ENCODE measurements at places on chromosomes 7 and 10.

DNA sequence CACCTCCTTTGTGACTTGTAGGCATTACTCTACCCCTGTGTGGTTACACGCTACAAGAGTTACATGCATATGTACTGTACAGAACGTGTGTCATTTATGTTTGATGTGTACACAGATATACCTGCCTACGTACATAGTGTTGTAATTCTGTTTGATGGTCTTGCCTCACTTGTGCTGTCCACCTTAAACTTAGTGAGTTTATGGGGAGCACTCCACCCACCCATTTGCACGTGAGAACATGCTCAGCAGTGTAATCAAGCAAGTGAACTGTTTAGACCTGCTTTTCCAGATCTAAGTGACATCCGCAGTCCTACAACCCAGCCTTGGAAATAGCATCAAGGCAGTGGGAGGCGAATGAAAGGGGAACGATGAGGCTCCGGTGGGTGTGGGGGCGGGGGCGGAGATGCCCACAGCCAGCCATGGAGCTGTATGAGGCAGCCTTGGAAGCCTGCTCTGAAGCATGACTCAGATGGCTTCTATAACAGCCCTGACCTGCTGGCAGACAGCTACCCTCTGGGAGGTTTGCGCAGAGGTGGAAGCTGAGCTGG lies 52.1 kb downstream of the SUFU start:
- no peak for DNase-seq

GRCh38 chr7:96667026-96667425 lies 42.6 kb downstream of the SEM1 start:
- DNase-seq: no peak

GRCh38 chr7:31059551-31059950 lies 7.4 kb downstream of the ADCYAP1R1 start:
- no peak for DNase-seq

- DNase-seq: no peak
These were observed 73.8 kb upstream of the EFCAB10 start for GRCh38 chr7:105655067-105655466.

DNA sequence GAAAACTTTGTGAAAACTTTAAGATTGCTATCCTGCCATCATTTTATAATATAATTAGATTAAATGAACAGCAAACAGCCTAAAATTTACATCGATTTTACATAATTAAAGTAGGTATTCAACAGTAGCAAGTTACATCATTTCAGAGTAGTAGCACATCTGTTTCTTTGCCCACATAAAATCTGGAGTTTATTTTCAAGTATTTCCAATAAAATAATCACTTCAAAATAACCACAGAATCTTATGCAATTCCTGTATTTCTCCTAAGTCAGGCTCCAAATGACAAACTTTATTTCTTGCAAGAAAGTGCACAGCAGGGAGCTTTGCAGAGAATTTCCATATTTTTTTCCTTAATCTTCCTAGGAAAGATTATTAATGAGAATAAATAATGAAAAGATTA lies 82.6 kb downstream of the CUBN start:
- no peak for DNase-seq

GRCh38 chr7:94392393-94392786 lies 2.3 kb upstream of the COL1A2 start:
- no peak for DNase-seq

GRCh38 chr7:100604976-100605911 lies 3.1 kb downstream of the PCOLCE start:
- DNase-seq: peak; percentile 17

- DNase-seq: no peak
These were observed 53.6 kb upstream of the AGR3 start for GRCh38 chr7:16935341-16935735.

DNA sequence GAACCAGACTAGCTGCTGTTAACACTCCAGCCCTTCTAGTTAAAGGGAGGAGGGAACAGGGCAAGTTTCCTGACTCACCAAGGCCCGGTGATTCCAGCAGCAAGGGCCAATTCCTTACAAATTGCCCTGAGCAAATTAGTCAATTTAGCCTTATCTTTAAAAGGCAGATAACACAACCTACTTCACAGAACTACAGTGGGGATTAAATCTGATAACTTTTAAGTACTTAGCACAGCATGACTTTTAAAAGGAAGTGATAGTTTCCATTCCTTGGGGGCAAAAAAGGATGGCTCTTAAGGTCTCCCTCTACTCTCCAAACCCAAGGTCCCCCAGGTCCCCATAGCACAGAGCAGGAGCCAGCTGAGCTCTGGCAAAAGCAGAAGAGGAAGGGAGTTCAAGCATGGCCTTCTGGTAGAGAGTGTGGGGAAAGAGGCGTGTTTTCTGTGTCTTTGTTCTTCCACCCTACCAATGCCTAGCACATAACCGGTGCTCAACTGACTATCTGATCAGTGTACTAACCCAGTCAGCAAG lies 4.0 kb downstream of the CDCA7L start:
- DNase-seq: no peak

- no peak for DNase-seq
These were observed 172.5 kb upstream of the INSYN2A start for GRCh38 chr10:127368929-127369328.

DNA sequence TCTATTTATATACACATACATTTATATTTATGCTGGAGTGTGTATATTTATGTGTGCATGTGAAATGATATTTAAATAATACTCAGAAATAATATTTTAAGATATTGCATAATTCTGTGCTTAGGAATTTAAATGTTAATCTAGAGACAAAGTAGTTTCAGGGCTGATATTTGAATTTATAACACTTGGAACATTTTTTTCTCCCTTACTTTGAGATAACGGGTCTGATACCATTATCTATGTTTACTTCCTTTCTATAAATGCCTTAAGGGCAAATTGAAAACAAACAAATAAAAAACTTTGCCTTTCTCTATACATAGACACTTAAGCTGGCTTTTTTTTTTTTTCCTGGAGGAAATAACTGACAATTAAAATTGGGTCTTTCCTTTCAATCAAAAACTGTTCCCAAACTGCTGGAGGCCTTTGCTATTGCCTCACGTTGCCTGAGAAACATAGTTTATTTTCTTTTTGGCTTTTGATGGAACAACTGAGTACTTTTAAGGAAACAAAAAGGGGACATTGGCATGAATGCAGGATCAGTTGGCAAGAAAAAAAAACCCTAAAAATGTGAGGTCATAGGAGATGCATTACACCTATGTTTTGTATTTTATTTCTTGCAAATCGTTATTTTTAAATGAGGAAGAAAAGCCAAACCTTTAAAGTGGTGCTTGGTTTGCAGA lies 98.7 kb downstream of the ITGA8 start:
- no peak for DNase-seq

DNA sequence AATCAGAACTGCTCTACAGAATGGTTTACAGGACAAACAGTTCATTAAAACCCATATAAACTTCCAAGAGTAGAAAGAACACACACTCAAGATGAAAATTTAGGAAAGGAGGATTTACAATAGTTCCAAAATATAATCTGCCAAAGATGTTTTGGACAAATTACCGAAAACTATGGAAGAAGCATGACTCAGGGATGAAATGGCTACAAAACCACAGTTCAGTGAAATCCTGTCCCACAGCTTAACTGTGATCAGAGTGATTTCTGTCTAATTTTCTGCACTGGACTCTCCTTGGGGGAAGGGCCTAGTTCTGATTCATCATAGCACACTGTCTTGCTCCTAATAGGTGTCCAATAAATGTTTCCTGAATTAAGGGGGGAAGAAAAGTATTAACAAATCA lies 82.2 kb downstream of the HIPK2 start:
- no peak for DNase-seq

- no peak for DNase-seq
These were observed 639.0 kb downstream of the REEP3 start for GRCh38 chr10:64159910-64160872.

DNA sequence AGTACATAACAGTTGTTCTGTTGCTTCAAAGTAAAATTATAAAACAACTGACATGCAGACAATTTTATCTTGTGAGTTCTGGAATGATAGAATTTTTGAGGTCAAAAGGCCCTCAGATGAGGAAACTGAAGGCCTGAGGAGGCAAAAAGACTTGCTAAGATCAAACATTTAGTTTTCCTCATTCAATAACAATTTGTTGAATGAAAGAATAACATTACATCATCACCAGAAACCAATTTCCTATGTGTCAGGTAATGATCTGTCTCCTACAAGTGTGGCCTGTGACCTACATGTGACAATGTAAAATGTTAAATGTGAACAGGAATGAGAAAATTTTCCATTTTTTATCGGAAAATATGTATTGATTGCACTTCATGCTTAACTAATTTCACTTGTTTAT lies 16.6 kb upstream of the ASB4 start:
- DNase-seq: no peak

- DNase-seq: no peak
These were observed 165.3 kb downstream of the WNT2 start for GRCh38 chr7:117157241-117158209.

- no peak for DNase-seq
These were observed 132.8 kb downstream of the CFTR start for GRCh38 chr7:117612637-117613036.

DNA sequence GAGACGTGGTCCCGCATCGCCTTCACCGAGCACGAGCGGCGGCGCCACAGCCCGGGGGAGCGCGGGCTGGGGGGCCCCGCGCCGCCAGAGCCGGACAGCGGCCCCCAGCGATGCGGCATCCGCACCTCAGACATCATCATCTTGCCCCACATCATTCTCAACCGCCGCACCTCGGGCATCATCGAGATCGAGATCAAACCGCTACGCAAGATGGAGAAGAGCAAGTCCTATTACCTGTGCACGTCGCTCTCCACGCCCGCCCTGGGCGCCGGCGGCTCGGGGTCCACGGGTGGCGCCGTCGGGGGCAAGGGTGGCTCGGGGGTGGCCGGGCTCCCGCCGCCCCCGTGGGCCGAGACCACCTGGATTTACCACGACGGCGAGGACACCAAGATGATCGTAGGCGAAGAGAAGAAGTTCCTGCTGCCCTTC lies 737 bp downstream of the CNNM2 start:
- DNase-seq: peak; percentile 31

DNA sequence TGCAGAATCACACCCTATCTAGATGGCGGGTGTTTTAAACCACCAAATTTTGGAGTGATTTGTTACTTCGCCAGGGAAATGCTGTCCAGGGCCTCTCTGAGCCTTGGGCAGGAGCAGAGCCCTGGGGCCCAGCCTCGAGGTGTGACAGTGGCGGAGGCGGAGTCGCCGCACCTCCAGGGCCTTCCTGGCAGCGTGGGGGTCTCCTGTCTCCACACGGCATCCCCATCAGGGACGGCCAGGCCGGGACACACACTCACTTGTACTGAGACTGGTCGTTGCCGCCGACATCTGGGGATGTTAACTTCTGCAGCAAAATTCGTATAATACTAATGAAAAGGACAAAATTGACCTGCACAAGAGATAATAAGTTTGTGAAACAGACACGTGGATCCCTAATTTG lies 110.7 kb downstream of the VIPR2 start:
- DNase-seq: no peak

GRCh38 chr7:116166156-116166555 lies 44.2 kb upstream of the TES start:
- no peak for DNase-seq

DNA sequence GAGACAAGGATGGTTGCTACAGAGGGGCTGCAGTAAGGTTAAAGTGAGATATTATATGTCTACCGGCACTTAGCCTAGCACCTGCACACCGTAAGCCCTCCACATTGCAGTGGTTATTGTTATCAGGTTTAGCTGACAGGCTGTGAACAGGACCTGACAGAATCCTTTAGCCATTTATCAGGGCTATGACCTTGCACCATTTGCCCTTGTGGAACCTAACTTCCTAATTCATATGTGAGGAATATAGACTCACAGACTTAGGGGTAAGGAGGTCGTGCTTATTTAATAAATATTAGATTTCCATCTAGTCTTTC lies 10.1 kb downstream of the NCOA4 start:
- no peak for DNase-seq

DNA sequence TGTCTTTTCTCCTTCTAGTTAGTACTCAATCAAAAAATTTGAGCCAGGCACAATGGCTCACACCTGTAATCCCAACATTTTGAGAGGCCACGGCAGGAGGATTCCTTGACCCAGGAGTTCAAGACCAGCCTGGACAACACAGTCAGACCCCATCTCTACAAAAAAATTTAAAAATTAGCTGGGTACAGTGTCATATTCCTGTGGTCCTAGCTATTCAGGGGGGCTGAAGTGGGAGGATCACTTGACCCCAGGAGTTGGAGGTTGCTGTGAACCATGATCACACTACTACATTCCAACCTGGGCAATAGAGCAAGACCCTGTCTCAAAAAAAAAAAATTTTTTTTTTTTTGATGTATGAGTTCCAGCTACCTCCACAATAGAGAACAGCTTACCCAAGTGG lies 57.8 kb downstream of the SKIDA1 start:
- no peak for DNase-seq

DNA sequence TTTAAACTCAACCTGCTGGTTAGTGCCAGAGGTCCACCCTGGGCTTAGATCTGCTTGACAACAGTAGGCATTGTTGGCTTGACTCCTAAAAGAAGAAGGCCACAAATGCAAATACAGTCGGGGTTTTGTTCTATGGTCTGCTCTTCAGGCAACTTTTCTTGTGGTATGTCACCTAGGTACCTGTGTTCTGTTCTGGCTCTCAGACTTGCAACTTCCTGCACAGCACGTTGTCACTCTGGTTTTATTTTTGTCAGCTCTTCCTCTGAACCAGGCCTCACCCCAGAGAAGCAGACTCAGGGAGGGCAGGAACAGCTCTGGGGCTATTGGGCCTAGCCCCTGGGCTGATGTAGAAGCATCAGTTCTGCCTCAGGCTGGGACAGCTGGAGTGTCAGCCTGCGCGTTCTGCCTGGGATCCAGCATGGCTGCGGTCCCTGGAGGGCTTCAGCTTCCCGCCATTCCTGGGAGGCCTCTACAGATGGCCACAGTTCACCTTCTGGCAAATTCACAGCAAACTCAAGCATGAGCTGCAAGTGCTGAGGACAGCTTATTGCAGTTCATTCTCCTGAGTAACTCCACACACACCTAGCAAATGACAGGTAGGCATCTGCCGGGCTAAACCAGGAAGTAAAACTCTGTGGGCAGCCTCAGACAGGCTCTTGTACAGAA lies 11.0 kb upstream of the PDCD4 start:
- DNase-seq: peak; percentile 87

DNA sequence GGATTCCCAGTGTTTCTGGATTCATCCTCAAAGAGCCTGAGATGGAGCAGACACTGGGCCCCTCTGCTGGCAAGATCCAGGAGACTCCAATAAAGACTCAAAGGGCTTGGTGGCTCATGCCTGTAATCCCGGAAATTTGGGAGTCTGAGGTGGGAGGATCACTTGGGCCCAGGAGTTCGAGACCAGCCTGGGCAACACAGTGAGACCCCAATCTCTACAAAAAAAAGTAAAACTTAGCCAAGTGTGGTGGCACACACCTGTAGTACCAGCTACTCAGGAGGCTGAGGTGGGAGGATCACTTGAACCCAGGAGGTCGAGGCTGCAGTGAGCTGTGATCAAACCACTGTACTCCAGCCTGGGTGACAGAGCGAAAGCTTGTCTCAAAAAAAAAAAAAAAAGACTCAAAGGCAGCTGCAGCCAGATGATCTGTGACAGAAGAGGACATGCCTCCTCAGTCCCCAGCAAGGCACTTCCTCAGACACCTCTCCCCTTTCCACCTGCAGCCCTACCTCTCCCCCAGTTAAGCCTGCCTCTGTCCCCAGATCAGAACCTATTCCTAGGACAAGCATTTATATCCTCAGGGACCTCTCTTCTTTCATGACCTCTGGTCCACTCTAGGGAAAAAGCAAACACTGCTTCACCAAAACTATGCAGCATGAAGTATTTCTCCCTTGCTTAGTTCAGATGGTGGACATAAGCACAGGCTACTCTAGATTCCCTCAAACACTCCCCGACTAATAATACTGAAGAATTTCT lies 27.9 kb downstream of the PDLIM1 start:
- DNase-seq: no peak

- DNase-seq: no peak
These were observed 6.6 kb downstream of the PGAM2 start for GRCh38 chr7:44058759-44059218.

Measured in CD4-positive, alpha-beta T cell treated with Interleukin-4 for 4 hours (primary cell).